ENCODE measurements at places on chromosomes 3 and 15.

DNA sequence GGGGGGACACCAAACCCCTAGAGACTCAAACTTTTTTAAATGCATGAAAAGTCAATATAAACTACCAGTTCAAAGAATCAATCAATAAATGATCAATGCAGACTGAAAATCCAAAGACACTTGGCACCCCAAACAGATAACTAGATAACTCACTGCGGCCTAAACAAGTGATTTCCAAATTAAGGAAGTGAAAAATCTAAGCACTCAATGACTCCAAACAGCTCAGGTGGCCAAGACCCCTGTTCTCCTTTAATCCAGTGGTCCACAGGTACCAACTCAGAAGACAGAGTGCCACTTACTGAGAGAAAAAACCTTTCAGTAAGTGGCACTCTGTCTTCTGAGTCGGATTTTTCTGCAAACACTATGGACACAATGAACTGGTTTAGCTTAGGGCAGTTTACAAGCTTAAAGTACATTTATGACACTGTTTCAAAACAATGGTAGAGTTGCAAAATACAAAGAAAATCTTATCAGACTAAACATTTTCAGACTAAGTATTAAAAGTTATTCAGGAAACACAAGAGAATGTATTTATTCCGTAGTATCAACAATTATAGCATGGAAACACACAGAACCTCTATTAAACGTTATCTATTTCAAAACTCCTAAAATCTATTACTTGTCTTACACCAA is 4.7 kb downstream of the DLG1 start:
- DNase-seq = no peak

DNA sequence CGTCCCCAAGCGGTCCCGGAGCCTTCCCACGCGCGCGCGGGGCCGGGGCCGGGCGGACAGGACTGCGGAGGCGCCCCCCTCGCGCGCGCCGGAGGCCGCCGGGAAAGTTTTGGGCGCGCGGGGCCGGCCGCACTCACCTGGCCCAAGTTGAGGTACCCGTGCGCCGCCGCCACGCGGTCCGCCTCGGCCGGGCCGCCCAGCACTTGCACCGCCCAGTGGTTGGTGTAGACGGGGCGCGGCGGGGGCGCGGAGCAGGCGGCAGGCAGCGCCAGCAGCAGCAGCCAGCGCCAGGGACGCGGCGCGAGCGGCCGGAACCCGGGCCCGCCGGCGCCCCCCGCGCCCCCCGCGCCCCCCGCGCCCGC is 289 bp downstream of the PCSK6 start:
- no peak for DNase-seq

DNA sequence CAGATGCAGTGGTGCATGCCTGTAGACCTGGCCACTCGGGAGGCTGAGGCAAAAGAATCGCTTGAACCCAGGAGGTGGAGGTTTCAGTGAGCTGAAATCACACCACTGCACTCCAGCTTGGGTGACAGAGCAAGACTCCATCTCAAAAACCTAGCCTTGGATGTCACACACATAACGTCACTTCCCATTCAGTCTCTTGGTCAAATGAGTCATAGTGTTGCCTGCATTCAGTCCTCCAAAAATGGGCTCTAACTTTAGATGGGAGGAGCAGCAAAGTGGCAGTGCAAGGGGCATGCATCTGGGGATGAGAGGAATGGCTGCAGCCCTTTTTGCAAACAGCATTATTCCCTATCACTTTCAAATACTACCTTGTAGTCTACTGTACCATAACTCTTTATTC is 62.9 kb upstream of the AGBL1 start:
- no peak for DNase-seq

DNA sequence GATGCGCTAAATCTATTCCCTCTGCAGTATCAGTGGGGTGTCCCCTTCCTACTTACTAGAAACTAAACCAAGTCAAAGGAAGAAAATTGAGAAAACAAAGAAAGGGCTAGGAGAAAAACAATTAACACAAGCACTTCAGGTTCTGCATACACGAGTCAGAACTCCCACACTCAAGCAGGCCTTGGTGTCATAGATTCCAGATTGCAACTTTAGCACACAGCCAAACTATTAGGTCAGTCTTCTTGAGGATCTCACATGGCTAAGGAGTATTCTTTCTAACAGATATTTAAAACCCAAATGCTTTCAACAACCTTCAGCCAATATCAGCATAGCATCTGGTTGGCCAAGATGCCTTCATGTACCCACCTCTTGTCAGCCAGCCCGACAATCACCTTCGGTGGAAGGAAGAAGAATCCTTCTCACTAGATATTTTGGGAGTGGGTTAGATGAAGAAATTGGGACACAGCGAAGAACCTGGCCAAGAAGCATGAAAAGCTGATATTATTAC is 340.0 kb downstream of the VPS13C start:
- DNase-seq = no peak

GRCh38 chr15:34853001-34853758 is 57.8 kb upstream of the ACTC1 start:
- no peak for DNase-seq

DNA sequence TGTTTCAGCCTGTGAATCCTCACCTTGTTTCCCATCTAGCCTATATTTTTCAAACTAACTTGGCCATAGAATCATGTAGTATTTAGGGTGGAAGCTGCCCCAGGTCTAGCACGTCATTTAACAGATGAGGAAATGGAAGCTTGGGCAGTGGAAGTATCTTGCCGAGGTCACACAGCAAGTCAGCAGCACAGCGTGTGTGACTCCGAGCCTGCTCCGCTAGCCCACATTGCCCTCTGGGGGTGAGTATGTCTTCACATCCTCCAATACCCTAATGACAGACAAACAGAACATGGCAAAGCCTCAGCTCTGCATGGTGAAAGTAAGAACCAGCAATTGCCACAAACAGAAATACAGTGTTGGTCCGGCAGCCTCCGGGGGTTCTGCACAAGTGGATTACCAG is 2.2 kb upstream of the CCR5 start:
- peak; percentile 38 for DNase-seq

DNA sequence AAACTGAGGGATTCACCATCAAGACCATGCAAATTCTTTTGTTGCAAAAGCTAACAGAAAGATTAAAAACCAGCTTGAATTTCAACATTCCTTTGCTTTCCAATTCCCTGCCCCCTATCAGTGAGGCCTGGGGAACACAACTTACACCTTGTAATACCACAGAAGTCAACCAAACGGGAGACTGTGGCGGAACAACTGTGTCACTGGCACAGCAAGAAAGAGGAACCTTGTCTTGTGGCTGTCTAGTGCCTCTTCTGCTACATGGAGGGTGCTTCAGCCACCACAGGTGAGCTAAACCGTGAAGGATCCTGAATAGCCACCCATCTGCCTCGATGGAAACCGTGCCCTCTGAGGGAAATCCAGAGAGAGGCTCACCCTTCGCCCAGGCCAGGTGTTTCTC is 11.4 kb downstream of the CCDC12 start:
- no peak for DNase-seq

- DNase-seq = no peak
These were observed 46.9 kb downstream of the USP8 start for GRCh38 chr15:50471072-50471471.

DNA sequence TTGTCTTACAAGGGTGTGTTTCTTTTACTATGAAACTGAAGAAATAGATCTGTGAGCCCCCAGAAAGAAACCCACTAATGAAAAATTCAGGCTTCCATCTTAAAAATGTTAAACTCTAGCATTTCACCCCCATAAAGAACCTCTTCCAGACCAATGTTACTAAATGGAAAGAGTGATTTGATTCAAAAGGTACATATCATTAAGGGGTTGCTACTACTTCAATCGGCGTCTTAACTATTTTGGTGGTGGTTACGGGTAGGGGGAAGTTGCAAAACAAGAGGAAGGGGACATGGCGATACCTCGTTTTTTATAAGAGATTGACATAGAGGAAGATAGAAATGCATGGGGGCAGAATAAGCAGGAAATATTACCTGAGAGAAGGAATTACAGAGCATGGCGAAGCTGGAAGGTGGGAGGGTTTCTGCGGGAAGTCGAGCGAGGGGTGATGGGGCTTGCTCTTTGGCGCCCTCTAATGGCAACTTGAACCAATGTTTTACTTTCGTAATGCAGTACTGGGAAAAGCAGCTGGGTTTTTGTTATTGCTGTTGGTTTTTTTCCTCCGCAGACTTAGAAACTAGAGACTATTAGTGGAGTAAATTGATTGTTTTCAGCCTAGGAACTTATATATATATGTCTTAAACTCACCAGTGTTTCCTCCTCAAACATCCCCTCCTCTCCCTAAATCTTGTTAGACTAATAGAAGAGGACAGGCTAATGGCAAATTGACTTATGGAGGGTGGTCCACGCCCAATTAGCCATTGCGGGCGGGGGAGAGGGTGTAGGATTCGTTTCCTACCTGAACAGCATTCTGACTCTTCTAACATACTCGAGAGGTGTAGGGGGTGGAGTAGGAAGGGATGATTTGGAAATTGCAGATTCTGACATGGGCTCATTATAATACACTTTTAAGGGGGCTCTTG is 11.3 kb upstream of the SOX2 start:
- no peak for DNase-seq
